ENCODE measurements at places on chromosomes 1 and 21.

DNA sequence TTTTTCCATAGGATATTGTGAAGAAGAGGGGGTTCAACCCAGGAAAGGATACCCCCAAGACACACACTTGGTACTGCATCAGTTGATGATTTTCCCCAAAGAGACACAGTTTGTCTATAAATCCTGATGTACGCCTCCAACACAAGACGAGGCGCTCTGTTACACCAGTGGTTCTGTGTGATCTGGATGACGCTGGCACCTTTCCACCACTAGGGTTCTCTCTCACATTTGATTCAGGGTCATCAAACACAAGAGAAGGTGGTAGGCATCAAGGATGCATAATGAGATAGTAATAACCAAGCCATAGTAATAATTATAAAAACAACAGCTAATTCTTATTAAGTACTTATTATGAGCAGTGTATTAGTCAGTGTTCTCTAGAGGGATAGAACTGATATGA lies 508.8 kb upstream of the ZP4 start:
- no peak for DNase-seq

- DNase-seq: no peak
Observed at GRCh38 chr1:204074274-204075138, 1.6 kb downstream of the SOX13 start.

DNA sequence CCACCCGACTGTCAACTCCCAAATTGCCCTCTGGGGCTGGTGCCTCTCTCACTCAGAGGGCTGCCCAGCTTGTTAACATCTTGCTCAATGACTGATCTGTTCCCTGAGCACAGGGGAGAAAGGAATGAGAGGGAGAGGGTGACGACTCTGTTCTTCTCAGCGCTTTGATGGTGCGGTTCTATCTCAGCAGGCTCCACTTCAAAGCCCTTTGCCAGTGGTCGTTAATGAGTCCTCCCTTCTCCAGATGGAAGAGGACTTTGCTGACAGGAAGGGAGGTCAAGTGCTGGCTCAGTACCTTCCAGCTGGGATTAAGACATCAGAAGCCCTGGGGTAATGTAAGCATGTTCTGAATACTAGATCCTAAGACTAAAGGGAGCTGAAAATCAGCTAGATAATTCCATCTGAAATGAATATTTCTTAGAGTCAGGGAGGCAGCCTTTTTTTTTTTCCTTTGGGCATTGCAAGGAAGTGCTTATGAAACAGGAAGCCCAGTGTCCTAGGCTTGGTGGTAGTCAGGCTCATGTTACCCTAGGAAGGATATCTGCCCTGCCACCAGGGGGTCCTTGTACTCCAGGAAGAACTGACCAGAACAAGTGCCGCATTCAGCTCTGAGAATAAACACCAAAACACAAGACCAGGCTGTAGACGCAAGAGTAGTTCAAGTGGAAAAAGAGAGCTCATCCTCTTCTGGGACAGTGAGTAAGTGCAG lies 4.7 kb downstream of the FMOD start:
- DNase-seq: no peak

- DNase-seq: no peak
Observed at GRCh38 chr1:153934746-153935145, 11.8 kb downstream of the DENND4B start.

DNA sequence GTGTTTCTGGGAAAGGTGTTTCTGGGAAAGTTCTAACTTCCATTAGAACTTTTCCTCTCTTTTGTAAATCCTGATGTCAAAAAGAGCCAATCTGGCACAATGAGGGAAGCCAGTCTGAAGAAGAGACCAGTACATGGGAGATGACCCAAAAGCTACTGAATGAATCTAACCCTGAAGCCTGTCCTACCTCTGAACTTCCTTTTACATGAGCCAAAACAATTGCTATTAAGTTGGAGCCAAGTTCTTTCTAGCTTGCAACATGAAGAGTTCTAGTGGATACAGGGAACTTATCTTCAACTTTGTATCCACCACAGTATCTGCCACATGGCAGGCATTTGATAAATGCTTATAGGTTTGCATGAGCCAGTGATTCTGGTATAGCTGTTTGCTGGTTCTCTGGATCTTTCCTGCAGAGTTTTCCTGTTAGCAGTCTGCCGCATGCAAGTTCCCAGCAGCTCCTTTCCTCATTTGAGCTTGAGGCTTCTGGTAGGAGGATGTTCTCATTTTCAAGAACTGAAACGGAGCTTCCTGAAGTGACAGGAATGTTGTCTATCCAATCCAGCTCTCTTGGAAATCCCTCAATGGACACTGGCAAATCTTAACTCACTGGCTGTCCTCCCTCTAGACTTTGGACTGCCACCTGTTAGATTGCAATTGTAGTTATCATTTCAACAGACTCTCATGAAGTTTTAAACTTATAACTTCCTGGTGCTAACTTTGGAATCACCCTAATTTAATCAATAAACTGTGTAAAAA lies 73.1 kb upstream of the LPGAT1 start:
- no peak for DNase-seq

GRCh38 chr1:109531826-109532364 lies 7.8 kb upstream of the GPR61 start:
- DNase-seq: no peak

DNA sequence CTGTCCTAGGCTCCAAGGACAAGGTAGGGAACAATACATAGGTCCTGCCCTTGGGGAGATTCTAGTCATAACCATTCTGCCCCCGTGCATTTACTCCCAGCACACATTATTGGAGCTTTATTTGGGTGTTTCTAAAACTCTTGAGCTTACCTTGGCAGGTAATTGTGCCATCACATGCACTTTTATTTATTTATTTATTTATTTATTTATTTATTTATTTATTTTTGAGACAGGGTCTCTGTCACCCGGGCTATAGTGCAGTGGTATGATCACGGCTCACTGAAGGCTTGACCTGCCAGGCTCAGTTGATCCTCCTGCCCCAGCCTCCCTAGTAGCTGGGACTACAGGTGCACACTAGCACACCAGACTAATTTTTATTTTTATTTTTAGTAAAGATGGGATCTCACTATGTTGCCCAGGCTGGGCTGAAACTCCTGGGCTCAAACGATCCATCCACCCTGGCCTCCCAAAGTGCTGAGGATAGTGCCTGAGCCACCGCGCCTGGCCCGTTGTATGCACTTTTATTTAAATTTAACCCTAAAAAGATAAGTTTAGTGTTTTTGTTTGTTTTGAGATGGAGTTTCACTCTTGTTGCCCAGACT lies 9.2 kb downstream of the AGMAT start:
- no peak for DNase-seq

- no peak for DNase-seq
Observed at GRCh38 chr1:17255336-17255735, 6.4 kb downstream of the PADI3 start.

- DNase-seq: peak; percentile 51
Observed at GRCh38 chr21:38985568-38986378, 180.0 kb downstream of the ETS2 start.

DNA sequence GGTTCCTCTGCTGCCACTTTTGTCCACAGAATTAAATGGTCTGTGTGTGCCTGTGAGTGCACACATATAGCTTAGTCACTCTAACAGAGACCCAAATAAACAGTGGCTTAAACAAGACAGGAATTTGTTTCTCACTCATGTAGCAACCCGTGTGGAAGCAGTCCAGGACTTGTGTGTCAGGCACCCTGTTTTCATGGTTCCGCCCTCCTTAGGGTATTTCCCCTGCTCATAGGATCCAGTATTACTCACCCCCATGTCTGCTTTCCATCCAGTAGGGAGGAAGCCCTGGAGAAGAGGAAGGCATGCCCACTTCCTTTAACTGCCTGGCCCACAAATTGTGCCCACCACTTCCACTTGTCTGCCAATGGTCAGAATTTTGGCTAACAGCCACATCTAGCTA lies 41.3 kb upstream of the TACSTD2 start:
- no peak for DNase-seq

DNA sequence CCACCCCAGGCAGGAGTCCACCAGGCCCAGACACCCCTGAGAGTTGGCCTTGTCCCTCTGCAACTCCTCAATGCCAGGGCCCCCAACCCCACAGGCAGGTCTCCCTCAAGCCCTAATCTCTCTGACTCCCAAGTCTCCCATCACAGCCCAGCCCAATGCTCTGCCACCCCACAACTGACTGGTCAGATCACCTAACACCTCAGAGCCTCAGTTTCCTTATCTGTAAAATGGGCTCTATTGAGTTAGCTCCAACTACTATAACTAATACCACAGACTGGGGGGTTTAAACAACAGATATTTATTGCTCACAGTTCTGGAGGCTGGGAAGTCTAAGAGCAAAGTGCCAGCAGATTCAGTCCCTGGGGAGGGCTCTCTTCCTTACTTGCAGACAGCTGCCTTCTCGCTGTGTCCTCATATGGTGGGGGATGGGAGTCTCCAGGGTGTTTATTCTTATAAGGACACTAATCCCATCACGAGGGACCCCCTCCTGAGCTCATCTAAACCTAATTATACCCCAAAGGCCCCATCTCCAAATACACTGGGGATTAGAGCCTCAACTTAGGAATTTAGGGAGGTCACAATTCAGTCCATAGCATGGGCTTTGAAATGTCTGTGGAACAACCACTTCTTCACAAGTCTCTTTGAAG lies 34.9 kb upstream of the ZC3H12A start:
- DNase-seq: no peak

DNA sequence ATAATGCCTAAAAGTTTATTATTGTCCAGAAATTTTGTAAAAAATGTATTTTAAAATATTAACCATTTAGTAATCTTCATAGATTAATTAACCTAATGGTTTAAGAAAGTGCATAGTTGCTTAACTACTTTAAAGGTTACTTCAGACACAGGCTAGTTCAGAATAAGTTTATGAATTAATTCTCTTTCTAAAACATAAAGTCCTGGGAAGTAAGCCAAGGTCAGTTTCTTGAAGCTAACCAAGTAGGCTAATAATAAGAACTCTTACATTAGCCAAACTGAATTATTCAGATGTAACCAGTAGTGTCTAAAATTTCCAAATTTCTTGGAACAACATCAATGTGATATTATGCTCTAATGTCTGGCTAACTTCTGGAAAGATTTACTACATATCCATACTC lies 790.4 kb downstream of the NCAM2 start:
- no peak for DNase-seq

DNA sequence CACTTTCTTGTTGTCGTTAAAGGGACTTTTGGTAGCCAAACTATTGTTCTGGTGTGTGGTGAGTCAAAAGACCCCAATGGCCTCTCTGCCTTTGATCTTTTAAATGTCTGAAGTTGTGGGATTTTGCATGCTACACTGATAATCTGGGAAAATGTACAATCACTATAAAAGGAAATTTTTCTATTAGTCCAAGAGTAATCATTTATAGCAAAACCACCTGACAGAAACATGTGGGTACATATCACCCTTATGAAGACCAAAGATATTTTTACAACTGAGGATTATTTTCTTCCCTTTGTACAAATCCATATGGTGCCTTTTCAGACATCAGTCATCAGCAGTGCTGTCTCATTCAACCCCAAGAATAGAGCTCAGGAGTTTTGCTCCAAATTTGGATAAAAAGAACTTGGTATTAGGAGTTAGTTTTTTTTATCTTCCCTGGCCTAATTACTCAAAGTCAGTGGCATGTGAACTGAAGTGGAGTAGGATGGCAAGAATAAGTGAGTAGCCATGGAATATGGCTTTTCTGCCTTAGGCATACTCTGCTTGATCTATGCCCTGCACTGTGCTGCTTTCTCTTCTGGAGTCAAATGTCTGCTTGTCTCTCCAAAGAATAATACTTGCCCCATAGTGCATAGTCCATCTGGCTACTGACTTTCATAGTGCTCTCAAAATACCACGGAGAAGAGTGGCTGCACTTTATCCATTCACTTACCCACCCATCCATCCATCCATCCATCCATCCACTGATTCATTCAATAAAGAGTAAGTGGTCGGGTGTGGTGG lies 13.5 kb downstream of the GREM2 start:
- no peak for DNase-seq

GRCh38 chr1:228664399-228664914 lies 70.8 kb upstream of the RHOU start:
- DNase-seq: peak; percentile 66

- no peak for DNase-seq
Observed at GRCh38 chr1:222048094-222048595, 306.3 kb upstream of the DUSP10 start.

DNA sequence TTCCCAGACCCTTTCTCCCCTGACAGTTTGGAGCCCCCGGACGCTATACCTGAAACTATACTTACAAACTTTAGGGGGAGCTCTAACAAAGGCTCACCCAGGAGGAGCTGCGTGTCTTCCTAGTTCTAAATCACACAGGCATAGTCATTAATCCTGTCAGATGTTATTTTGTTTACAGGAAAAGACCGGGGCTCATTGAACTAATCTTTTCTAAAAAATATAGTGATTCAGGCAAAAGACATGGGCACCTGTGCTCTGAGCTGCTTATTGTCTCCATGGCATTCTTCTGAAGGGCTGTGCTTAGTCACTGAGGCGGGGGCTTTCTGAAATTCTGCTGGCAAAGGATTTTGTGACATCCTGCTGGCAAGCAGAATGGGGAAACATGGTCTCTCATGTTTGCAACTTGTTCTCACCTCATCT lies 1577.0 kb downstream of the NCAM2 start:
- DNase-seq: no peak

GRCh38 chr1:151036356-151036755 lies at the start of gene BNIPL:
Gene BNIPL (plus strand): TSS chr1:151036586. CDS start chr1:151036726, 140 bp downstream.
- no peak for DNase-seq

GRCh38 chr1:216723274-216723780 lies at the start of gene ESRRG:
Gene ESRRG (minus strand): TSS chr1:216723429. CDS start chr1:216723299, 130 bp downstream.
- DNase-seq: no peak

DNA sequence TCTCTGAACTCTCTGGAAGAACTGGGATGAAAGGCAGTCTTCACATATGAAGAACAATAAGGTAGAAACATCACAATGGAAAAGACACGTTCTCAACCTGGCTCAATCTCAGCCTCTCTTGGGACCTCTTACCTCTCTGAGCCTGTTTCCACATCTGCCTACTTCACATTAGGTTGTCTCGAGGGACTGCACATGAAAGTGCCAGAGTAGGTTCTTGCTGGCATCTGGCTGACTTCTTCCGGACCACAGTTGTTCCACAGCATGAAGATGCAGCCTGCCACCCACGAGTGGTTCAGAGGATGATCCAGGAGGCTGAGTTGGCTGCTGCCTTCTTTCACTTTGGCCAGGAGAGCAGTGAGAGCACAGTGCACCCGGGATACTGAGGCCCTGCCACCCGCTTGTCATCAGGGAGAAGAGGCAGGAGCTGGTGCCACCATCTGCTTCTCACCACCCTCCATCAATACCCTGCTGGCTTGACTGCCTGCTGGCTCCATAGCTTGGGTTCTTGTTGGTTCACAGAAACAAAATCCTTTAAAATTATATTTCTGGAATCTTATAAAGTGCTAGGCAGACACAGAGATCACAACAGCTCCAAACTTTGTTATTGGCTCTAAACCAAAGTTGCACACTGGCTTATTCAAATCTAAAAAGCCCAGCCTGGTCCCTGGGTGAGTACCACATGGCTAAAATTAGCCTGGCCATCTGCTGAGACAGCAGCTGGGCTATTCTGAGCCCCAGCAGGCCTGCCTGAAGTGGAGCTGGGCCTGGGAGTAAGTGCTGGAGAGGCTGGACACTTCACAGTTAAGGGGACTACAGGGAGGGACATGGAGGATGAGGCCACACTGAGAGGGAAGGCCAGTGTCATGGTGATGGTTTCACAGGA lies 46.9 kb upstream of the LIN9 start:
- no peak for DNase-seq
